ENCODE measurements at places on chromosomes 6 and 20.

GRCh38 chr20:47561180-47561579 lies 59.5 kb downstream of the NCOA3 start:
- no peak for DNase-seq

DNA sequence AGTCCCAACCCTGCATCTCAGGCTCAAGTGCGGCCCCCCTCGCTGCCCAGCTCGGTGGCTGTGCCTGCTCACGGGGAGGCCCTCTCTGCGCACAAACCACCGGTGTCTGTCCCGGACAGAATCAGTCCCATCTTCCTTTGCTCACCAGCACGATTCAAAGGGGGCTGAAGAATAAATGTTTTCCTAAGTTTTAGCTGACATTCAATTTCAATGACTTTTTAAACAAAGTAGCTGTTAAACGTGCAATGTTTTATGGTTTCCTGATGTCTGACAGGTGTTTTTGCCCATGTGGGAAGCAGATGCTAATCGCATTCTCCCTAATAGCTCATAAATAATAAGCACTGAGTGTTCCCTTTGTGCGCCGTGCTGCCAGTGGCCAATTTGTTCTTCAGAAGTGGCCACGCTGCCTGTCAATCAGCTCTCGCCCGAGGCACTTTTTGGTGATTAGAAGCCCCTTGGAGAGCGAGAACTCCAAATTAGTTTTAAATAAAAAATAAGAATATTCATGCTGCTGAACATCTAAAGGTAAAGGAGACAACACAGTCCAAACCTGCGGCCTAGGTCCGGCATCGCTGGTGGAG lies 26.3 kb downstream of the BHLHE23 start:
- no peak for DNase-seq

- DNase-seq: no peak
Measured at GRCh38 chr20:19022118-19022575, 190.3 kb upstream of the SLC24A3 start.

DNA sequence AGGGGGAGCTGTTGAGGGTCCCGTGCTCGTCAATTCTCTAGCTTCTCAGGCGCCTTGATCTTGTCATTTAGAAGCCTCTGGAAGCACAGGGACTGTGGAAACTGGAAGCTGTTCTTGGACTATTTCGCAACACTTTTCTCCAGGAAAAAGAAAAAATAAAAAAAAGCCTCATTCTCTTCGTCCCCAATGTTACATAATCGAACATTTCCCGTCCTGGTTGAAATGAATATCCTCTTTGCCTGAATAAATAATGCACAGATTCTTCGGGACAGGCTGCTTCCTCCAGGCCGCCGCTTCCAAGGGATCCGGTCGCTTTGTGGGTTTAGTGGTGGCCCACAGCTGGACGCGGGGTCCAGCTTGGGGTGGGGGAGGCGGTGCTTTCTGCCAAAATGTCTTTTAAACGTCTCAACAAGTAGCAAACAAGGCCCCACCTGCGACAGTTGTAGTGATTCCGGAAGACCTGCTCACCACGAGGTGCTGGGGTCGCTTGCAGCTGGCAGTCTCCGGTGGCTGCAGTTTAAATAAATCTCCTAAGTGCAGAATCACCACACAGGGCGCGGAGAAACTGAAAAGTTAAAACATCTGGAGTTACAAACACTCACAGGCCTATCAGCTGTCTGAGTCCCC lies 125.9 kb upstream of the ESR1 start:
- peak; percentile 37 for DNase-seq

GRCh38 chr20:59561228-59561605 lies 43.1 kb upstream of the PHACTR3 start:
- DNase-seq: no peak

DNA sequence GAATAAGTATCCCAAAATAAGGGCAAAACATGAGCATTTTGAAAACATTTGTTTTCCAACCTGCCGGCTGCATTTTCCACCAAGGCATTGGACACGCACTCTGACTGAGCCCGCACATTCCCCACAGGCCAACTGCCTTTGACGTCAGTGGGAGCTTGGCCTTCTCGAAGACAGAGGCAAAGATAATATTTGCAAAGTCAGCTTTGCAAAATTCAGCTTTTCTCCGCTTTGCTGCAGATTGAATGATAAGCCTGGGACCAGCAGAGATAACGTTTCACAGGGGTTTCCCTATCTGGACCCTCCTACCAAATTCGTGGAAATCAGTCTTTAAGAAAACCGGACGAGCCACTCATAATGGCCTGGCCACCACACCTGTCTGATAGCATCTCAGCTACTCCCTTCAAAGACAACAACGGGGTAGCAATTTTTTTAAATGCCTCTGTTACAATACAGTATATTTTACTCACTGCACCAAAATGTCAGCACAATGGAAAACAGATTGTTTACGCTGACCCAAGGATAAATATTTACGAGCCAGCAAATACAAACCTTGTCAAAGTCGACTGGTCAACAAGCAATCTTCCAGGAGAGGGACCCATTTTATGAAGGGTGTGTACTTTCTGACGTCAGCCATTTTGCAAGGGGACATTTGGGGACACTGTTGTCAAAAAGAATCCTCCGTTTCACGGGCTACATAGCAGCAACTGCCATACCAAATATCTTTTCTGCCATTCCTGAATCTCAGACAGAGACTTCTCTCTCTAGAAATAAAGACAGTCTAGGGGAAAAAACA lies 100.5 kb downstream of the TFAP2A start:
- no peak for DNase-seq

DNA sequence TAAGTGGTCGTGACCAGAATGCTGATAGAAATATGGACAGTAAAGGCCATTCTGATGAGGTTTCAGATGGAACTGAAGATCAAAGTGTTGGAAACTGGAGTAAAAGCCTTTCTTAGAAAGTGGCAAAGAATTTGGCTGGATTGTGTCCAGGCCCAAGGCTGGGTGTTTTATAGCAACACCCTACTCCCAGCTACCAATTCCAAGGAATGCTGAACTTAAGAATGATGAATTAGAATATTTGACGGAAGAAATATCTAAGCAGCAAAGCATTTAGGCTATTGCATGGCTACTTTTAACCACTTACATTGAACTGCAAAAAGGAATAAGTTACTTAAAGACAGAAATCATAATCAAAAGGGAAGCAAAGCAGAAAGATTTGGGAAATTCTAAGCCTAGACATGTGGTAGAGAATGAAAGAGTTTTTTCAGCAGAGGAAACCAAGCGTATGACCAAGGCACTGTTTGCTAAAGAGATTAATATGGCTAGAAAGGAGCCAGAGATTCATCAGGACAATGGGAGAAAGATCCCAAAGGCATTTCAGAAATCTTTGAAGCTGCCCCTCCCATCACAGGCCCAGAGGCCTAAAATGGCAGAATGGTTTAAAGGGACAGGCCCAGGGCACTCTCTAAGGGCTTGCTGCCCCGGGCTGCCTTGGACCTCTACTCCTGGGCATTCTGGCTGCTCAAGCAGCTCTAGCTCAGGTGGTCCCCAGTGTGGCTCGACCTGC lies 25.8 kb downstream of the SDHAF4 start:
- no peak for DNase-seq

- no peak for DNase-seq
Measured at GRCh38 chr20:63782051-63782471, 42.5 kb downstream of the SLC2A4RG start.

DNA sequence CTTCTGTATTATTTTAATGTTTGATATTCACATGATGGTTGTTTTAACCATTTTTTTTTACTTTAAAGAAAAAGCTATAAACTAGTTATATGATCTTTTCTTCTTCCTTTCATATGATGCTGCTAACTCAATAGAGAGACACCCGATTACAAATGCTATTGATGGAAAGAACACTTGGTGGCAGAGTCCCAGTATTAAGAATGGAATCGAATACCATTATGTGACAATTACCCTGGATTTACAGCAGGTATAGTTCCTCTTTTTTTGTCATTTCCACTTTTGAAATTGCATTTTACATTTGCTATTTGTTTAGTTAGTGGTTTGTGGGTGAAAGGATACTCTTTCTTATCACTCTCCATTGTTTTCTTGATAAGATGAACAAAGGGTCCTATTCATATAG lies 176.7 kb downstream of the LAMA2 start:
- no peak for DNase-seq

DNA sequence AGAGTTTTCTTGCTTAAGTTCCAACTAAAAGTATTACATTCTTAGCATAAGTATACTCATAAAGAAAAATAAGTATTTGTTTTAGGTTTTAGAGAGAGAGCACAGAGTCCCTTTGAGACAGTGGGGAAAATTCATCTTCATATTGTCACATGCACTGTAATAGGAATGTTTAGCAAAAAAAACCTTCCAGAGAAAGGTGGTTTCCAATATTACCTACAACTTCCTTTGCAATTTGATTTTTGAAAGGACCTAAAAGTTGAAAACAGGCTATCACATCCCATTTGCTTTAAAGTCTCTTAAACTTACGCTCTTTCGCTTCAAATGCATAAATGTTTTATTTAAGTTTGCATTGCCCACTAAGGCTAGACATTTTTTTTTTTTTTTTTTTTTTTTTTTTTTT lies 86.4 kb downstream of the OPRM1 start:
- DNase-seq: no peak

DNA sequence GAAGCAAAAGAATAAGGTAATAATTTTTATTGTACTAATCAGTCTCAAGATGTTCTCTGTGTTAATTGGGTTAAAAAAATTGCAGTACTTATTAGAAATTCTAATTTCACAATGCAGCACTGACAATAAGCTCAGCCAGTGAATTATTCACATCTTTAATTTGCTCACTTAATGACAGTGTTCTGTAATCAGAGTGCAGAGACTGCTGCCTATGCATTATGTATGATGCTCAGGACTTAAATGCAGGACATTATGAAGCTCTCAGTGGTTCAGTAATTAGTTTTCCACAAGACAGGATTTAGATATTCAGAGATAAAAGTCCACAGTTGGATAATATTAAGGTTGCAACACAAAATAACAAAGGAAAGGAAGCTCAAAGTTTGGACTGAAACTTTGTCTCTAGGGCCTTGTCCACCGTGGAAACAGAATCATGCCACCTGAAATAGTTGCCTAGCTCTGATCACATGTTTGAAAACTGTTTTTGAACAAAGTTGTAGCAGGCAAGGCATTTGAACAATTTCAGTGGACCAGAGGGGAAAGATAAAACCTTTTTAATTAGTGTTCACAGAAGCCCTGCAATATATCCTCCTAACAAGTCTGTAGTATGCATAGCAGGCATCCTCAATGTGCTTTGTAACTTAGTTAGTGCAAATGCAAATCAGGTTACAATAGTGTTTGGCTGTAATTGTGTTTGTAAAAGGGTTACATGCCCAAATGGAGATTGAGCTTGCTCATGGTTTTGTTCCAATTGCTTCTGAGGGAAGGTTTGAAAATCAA lies 23.7 kb upstream of the MMS22L start:
- DNase-seq: no peak

DNA sequence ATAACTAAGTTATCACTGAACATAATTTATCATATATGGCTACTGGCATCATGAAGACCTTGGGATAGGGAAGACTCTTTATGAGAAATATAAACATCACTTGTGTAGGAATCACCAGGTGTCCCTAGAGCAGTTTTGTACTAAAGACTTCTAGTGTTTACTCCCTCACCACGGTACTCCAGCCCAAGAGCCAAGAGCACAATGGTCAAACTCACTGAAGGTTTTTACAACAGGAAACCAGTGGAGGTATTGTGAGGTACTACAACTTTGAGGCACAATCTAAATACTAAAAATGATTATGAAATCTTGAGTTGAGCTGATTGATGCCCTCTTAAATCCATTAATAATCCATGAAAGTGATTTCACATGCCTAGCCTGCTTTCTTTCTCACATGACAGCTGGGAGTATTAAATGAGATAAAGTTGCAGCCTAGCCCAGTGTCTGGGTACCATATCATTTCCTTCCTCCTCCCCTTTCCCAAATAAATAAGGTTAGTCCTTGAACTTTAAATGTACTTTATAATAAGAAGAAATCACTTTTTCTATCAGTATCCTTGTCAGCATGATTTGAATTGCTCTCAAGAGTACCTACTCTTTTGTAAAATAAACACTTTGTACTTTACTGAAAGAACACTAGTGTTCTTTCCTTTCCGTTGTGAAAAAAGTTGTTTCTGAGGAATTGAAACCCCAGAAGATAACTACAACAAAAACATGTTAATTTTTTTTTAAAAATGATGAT lies 26.5 kb downstream of the GLO1 start:
- no peak for DNase-seq

- DNase-seq: no peak
Measured at GRCh38 chr20:34945315-34946077, 10.1 kb downstream of the GSS start.

DNA sequence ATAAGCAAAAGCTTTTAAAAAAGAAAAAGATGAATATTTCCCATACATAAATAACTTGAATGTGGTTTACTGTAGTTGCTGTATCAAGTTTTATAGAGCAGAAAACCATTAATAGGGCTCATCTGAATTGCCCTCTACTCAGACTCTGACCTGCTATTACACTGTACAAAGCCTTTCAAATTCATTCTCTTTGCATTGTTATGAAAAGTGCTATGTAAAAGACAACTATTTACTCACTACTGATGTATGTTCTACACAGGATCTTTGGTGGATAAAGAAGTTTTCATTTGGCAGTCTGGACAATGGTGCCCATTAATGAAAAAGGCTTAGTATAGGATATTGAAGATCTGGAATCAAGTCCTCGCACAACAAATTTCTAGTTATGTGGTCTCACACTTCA lies 199.1 kb upstream of the RUNX2 start:
- no peak for DNase-seq

GRCh38 chr20:54545676-54546358 lies 70.4 kb downstream of the DOK5 start:
- no peak for DNase-seq

DNA sequence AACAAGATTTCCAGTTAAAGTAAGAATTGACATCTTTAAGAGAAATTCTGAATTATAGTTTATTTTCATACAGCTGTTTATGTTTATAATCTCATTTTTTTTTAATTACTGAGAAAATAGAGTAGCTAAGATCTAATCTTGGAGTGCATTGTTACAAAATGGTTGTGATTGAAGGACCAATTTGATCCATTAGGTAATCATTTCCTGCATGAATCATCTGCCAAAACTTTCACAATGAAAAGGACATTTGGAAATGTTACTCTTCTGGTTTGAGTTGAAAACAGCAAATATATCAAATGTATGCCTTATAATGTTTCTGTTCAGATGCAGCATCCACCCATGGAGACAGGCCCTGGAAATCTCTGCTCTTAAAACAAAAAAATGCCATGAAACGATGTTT lies 19.0 kb downstream of the TUBB2A start:
- DNase-seq: no peak

GRCh38 chr20:52783769-52784168 lies 188.4 kb upstream of the TSHZ2 start:
- no peak for DNase-seq

GRCh38 chr6:142945049-142945445 lies at the start of gene HIVEP2:
Gene HIVEP2 (minus strand): TSS chr6:142945176. CDS start chr6:142774738, 170,438 bp downstream.
- peak; percentile 64 for DNase-seq
